ENCODE measurements at places on chromosomes 5 and 9.
A peak's percentile ranks its signal among the peaks of the same experiment; 100 is the strongest.

DNA sequence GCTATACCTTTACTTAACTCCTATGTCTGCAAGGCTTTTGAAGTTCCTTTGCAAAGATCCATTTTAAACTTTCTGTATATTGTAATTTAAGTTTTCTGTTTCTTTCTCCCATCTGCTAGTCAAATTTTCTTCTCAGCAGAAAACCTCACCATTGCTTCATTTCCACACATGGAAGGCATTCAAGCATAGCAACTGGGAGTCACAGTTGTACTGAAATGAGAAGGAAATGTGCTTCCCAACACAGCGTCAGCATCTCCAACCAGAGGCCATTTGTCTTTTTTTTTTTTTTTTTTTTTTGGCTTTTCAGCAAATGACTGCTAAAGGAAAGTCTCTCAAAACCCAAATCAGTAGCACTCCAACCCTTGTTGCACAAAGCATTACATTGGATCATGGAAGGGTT, 92.5 kb downstream of the RAB3C start:
- no peak for DNase-seq

GRCh38 chr9:77021922-77022782, 2.7 kb downstream of the FOXB2 start:
- no peak for DNase-seq

DNA sequence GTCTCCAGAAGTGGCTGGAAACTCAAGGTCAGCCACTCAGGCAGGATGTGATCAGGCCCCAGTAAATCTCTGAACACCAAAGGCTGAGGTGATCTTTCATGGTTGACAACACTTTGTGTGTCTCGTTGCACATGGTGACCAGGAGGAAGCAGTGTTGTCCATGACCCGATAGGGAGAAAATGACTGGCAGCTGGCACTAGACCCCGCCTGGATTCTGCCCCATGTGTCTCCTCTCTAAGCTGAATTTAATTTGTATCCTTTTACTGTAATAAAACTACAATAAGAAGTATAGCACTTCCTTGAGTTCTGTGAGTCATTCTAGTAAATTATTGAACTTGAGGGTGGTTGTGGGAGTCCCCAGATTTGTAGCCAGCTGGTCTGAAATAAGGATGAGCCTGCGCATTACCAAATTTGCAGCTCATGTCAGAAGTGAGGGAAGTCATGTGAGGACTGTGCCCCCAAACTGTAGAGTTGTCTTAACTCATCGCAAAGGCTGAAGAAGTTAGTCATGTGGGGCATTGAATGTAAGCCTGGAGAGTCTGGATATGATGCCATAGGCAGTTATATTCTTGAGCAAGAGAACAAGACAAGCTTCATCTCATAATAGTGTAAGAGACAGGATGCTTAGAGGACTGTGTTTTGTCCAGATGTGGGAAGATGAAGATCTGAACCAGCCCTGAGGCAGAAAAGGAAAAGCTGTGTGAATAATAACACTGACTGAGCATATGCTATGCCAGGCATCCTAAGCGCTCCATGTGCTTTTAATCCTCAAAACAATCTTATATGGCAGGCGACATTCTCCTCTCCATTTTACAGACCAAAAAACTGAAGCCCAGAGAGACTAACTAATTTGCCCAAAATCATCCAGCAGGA, 55.9 kb downstream of the TMEM215 start:
- DNase-seq = no peak

DNA sequence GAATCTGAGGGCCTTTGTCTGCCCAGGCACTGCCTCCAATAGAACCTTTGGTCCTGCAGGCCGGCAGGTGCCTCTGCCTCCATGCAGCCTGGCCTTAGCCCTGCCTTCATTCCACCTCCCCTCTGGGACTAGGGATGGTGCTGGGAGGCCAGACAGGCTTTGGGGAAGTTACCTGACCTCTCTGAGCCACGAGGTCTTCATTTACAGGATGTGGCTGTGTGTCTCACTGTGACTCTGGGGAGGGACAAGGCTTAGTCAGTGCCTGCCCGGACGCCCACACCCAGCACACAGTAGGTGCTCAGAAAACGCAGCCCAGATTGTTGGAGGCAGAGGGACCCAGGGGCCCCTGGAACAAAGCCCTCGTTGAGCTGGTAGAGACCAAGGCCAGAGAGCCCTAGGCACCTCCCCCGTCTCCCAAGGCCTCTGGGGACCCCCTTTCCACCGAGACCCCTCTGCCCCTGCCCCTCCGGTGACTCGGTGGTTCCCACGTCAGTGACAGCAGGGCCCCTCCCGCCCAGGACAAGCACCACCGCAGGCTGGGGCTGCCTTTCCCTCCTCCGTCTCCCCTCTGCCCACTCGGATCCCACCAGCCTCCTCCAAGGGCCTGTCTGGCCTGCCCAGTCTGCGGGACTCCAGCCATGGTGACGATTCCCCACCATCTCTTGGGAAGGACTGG, 46.9 kb upstream of the EGFL7 start:
- DNase-seq = no peak

DNA sequence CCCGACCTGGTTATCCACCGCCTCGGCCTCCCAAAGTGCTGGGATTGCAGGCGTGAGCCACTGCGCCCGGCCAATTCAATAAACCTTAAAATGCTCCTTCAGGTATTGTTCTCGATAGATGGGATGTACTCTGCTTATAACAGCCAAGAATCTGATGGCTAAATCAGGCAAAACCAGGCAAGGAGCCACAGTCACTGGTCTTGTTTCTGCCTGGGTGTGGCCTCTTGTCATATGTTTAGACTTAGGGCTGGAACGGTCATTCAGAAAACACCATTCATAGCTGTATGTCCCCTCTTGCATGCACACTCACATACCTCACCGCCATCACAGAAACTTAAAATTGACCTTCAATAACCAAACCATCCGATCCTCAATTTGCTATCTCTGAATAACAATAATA, 7.7 kb downstream of the FAM219A start:
- DNase-seq = no peak

- no peak for DNase-seq
Observed at GRCh38 chr5:39531306-39531705, 106.5 kb upstream of the DAB2 start.

- peak; percentile 21 for DNase-seq
Observed at GRCh38 chr5:108379722-108380530, 2.0 kb downstream of the FBXL17 start.

DNA sequence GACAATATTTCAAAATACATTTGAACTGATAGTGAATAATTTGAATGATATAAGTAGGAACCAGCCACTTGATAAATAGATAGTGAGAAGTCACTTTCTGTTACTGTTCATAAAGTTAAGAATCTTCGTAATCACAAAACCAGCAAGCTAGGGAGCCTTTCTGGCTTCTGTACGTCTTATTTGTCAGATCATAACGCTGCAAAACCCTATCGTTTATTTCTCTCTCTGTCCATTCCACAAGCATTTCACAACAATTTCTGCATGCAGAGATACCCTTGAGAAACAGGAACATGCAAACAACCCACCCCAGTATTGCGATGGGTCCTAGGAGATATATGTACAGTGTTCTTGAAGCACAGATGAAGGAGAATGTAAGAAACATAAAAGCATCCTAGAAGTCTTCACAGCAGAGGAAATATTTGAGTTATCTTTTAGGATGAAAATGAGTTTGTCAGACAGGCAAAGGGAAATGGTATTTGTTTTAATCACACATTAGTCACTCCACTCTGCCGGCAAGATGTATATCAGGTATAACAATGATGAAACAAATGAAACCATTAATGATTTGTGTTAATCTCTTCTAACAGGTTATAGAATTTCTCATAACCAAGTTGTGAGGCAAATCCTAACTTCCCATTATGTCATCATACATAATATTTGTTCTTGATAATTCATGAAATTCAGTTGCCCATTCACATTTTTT, 668.7 kb upstream of the FTMT start:
- no peak for DNase-seq

DNA sequence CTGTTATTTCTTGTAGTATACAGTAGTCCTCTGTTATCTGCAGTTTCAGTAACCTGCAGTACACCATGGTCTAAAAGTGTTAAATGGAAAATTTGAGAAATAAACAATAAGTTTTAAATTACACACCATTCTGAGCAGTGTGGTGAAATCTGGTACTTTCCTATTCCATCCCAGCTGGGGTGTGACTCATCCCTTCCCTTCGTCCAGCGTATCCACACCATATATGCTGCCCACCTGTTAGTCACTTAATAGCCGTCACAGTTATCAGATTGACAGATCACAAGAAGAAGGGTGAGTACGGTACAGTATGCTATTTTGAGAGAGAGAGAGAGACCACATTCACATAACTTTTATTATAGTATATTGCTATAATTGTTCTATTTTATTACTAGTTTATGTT, 28.9 kb downstream of the FAM151B start:
- no peak for DNase-seq

DNA sequence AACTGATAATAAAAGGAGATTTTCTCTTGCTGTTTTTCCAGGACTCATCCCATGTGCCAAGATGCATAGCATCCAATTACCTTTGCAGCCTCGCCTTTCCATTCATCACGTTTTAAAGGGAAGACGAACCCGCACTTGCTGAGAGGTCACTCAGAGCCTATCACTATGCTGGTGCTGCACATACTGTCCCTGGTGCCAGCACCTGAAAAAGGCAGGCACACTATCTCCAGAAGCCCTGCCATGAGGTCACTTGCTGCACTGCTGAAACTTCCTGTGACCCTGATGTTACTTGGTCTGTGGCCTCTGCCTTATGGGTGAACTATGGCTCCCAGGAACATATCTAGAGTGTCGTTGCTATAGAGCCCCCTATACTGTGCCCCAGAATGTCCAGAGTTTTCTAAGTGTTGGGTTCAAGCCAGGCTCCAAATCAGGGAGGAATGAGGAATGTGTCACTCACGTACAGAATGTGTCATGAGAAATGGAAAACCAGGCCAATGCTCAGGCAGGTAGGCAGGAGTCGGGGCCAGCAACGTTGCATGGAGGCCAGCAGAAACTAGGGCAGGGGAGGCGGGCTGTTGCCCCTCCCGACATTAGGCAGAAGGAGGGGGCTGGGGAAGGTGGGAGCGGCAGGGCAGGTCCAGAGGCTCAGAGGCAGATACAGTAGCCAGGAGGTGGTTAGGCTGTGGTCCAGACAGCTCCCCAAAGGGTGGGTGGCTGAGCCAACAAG, 262.1 kb downstream of the CRB2 start:
- no peak for DNase-seq

DNA sequence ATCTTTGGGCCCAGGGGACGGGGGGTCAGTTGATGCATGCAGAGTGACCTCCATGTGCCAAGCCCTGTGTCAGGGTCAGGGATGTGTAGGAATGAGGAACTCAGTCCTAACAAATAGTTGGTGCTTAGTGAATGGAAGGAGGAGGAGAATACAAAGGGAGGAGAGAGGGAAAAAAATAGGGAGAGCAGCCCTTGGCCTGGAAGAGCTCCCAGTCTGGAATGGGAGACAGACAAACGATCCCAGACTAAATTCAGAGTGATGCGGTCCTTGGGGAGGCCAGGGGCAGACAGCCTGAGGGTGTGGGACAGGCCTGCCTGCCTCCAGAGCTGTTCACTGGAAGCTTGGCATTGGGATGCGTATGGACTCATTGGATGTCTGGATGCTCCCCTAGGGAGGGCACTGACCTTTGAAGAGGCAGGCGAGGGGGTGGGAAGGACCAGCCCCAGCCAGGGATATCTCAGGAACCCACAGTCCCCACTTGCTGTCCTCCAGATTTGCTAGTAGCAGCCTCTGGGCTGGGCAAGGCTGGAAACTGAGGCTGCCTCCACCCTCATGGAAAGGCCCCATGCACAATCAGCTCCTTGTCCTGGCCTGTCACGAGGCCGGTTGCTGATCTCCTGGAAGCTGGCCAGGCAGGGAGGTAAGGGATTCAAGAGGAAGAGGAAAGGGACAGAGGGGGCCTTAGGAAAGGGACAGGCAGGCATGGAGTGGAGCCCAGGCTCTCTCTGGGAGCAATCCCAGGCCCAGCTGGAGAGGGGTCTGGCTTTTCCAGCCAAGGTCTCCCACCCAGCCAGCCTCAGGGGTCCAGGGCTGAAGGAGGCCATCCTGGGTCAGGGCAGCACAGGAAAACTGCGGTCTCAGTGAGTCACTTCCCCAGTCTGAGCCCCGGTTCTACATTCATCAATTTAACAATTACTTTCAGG, 69.0 kb upstream of the GGTA1 start:
- no peak for DNase-seq

DNA sequence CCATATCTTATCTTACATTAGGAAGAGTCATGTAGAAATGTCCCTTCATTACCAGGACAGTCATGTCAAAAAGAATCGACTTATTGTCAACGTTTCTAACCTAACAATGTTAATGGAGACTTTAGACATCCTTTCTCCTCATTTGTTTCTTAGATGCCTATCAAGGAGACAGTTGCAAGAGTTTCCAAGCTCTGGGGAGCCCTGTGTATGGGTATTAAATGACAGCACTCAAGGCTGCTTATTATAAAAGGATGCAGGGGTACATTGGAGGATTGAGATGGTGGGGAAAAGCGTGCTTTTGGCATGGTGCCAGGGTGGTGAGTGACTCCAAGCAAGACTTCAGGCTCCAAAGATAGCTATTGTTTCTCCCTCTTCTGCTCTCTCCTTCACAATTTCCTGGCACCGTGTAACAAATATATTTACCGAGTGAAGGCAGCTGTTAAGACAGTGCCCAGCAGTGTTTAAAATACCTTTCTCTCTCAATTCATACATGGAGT, 461.3 kb upstream of the CLINT1 start:
- no peak for DNase-seq

- no peak for DNase-seq
Observed at GRCh38 chr9:19623941-19624340, 164.9 kb downstream of the SLC24A2 start.

DNA sequence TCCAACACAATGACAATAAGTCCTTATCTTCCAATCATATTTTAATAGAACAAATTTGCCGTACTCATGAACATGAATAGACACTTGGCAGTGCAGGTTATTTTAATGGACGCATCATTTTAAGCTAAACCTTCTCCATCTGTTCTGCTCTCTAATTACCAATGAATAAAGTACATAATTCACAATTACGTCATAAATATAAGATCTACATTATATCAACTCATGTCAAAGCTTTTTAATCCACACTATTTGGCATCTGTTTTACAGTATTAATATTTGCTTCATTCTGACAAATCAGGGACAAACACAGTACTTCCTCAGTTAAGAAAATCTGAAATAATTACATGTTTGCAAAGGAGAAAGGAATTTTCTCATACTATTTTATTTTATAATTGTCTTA, 344.1 kb upstream of the DMAC1 start:
- DNase-seq = no peak

DNA sequence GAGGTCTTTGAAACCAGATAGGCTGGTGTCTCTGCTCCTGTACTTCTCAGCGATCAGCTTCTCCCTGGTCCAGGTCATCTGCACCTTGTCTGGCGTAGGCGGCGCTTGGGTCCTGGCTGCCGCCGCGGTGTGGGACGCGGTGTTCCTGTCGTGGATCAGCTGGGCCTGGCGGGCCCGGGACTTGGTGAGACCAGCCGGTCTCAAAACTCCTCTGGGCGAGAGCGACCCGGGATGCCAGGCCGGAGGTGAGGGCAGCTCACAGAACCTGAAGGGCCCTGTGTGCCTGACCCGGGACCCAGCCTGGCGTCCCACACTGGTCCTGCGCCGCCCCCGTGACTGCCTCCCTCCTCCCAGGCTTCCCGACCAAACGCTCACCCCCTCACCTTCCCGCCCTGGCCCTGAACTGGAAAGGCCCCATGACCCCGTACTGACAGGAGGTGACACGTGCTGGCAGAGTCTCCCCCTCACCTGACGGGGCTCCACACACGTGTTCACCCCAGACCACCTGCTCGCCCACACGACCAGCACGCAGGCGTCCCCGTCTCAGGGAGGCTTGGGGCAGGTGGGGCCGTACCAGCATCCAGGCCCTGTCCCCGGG, 49.0 kb downstream of the NKD2 start:
- DNase-seq = no peak

GRCh38 chr5:125455041-125455440, 708.6 kb upstream of the ZNF608 start:
- no peak for DNase-seq
